ENCODE measurements at places on chromosomes 4 and X.

- DNase-seq: no peak
Measured at GRCh38 chr4:26206339-26206738, 114.5 kb upstream of the RBPJ start.

DNA sequence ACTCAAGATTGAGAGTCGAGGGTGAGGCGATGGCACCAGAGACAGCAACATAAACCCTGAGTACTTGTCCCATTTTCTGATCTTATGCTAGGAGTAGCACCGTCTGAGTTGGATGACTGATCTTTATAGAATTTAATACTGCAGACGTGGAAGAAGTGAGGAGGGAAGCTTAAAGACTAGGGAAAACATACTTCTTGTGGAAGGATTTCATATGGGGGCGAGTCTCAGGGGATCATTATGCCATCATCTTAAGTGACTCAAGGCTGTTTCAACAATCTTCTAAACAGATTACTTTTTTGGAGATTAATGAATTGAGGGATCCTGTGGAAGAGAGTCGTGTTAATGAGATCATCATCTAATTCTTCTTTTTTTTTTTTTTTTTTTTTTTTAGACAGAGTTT, 17.2 kb upstream of the FAT1 start:
- no peak for DNase-seq

DNA sequence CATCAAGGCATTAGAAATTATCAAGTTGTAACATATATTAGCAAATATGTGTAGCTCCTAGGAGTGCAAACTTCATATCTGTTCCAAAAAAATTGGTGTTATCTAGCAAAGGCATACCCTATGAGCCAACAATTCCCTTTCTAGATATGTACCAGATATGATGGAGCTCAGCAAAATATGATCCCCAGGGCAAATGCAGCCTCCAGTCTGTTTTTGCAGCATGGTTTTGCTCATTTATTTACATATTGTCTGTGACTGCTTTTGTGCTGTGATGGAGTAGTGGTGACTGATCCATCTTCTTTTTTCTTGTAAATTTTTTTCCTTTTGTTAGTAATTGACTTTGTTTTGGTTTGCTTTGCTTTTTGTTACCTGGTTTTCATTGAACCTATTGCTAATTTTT, 41.0 kb downstream of the CEP135 start:
- DNase-seq: no peak

GRCh38 chr4:102469806-102470205, 31.4 kb upstream of the NFKB1 start:
- DNase-seq: no peak

- DNase-seq: no peak
Measured at GRCh38 chr4:79290376-79290775, 35.5 kb downstream of the NAA11 start.

GRCh38 chrX:118983513-118983912, 9.1 kb downstream of the LONRF3 start:
- no peak for DNase-seq

DNA sequence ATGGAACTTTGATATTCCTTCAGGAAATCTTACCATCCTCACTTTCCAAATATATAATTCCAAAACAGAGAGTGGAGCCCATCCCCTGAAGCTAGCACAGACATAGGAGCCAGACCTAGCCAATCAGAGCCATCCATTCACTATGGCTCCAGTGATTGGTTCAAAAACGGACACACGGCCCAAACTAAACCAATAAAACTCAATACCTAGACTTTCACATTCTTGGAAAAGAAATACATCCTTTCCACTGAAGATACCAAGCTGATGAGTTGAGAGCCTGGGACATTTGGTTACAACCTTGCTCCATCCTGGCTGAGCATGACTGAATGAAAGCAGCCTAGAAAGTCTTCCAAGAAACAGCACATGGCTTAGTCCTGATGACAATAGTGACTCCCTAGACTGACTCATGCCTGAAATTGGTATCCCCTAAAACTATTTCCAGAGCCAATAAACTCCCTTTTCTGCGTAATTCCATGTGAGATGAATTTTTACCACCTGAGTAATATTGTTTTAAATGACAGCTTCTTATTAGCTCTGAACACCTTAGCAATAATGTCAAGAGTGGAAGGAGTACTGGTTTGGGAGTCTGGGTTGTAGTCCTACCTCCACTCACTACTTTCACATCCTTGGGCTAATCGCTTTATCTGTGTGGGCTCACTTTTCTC, 189.6 kb upstream of the LNX1 start:
- no peak for DNase-seq

DNA sequence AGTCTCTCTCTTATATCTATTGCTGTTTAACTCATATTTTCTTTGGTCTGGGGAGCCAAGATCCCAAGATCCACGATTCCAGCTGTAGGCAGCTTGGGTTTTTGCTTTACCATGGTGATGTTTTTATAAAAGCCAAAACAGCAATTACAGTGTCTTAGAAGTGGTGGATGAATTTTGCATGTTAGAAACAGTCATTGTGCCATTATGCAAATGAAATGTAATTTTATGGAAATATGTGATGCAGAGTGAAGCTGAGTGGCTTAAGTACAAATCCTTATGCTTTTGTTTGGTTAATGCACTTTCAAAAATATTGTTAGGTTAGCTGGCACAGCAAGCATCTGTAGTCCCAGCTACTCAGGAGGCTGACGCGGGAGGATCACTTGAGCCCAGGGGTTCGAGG, 32.8 kb upstream of the PTTG2 start:
- DNase-seq: no peak

GRCh38 chr4:54056360-54056759, 8.0 kb downstream of the CHIC2 start:
- DNase-seq: peak; percentile 46

GRCh38 chrX:103782640-103783039, 6.0 kb downstream of the PLP1 start:
- no peak for DNase-seq
